WTC11 (cell line): ENCODE measurements at places on chromosomes 12 and 14.

DNA sequence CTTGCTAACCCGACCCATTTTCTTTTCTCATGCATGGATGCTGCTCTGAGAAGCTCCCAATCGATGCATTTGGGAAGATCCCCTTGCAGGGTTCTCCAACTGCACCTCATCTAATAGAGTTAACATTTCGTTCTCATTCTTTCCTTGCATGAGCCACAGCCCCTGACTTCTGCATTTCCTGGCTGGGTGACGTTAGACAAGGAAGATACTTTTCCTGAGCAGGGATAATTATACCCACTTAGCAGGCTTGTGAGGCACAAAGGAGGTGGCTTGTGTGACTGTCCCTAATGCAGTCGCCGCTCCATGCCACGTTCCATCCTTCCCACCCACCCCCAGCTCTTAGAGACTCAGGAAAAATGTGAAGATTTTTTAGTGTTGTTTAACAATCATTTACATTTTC, 195.1 kb downstream of the CHST11 start:
- DNase-seq: no peak

- no peak for DNase-seq
Observed at GRCh38 chr12:139585-139984, 73.0 kb downstream of the IQSEC3 start.

DNA sequence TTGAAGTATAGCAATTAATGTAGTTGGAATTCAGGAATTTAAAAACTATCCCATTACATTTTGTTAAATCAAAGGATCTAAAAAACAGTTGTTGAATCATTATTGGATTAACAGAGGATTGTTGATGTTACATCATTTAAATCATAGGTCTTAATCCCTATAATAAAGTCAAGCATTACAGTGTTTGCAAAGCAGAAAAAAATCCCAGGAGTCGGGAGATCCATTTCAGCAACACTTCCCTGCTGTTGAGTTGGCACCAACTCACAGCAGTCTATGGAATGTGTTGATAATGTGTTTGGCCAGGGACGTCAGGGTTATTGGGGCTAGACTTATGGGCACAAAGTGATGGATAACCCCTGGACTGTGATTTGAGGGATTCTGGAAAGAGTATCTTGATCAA, 99.1 kb upstream of the TMTC1 start:
- no peak for DNase-seq

DNA sequence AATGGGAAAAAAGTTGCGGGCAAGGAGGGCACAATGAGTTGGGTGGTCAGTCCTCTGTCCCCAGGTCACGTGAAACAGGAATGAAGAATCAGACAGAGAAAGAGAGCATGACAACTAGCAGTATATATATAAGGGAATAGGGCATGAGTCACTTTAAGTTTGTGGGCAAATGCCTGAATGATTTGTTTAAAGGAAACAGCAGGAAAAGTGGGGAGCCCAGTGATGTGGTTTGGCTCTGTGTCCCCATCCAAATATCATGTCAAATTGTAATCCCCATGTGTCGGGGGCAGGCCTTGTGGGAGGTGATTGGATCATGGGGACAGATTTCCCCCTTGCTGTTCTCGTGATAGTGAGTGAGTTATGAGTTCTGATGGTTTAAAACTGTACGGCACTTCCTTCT, 195.3 kb upstream of the IGF1 start:
- DNase-seq: no peak

DNA sequence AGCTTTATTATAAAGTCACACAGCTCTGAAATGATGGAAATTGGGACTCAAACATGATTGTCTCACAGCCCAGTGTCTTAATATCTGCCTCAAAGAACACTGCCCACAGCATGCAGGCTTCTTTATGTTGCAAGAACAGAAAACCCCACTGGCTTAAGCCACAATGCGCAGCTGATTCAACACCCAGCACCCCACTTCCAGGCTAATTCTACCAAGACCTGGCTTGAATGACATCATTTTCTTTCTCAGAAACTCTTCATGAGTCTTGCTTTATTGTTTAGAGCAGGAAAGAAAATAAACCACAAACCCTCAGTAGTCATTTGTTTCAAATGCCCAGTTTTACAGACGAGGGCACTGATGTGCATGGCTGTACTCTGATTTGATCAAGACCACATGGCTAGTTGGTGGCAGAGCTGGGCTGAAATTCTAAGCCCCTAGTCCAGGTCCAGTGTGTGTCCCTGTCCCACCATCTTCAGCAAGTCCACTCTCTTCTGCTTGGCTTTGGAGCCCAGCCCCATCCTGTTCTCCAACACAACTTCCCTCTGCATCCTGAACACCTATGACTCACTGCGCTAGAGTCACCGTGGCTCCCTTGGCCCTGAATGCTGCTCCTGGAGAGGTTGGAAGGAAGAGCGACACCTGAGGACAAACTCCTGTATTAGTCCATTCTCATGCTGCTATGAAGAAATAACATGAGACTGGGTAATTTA, 50.3 kb upstream of the SRSF5 start:
- DNase-seq: no peak

- no peak for DNase-seq
Observed at GRCh38 chr14:24062216-24062980, 9.0 kb upstream of the CPNE6 start.

DNA sequence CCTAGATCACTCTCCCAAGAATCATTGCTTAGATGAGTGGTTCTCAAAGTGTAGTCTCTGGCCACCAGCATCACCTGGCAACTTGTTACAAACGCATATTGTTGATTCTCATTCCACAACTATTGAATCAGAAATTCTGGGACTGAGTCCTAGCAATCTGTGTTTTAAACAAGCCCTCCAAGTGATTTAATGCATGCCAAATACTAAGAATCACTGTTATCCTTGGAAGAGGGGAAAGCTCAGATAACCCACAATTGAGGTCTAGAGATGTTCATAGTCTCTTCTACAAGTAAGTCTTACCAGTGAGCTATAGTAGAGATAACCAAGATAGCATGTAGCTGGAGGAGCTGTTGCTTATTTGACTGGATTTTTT, 666.6 kb downstream of the DIO2 start:
- DNase-seq: no peak

DNA sequence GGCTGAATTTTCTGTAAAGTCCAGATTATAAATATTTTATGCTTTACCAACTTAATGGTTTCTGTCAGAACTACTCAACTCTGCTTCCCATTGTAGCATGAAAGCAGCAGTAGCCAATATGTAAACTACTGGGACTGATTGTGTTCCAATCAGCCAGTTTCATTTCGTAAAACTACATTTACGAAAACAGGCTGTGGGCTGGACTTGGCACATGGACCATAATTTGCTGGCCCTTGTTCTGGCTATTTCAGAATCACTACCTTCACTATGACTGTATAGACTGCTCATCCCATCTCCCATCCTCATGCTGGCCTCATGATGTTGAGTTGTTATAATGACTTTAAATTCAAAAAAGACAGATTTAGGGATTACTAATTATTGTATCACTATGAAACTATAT, 38.7 kb downstream of the FAR2 start:
- no peak for DNase-seq

GRCh38 chr12:12372946-12373722, 16.3 kb downstream of the BORCS5 start:
- DNase-seq: no peak

- DNase-seq: no peak
Observed at GRCh38 chr14:68342216-68342763, 450.6 kb downstream of the ZFP36L1 start.

- no peak for DNase-seq
Observed at GRCh38 chr12:93154753-93155480, 222.8 kb upstream of the NUDT4 start.

DNA sequence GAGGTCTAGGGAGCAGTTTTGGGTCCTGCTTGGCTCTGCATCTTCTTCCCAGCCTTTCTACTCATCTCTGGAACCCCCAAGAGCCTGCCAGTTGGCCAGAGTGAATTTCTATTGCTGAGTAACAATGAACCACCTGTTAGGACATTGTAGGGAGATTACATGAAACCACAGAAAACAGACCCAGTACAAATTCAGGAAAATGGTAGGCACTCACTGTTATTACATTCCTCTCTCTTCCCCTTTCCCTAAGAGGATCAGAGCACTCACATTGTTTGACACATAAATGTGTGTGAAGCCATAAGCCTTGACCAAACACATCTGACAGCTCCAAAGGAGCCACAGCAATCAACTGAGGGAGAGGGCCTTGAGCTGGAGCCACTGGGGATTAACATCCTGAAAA, 216.1 kb downstream of the TMEM132D start:
- DNase-seq: no peak

- DNase-seq: no peak
Observed at GRCh38 chr14:33774723-33775470, 176.0 kb downstream of the EGLN3 start.
